ENCODE measurements at places on chromosomes 12 and 14.

- DNase-seq = no peak
These were observed 107.0 kb upstream of the PTHLH start for GRCh38 chr12:28079539-28079938.

DNA sequence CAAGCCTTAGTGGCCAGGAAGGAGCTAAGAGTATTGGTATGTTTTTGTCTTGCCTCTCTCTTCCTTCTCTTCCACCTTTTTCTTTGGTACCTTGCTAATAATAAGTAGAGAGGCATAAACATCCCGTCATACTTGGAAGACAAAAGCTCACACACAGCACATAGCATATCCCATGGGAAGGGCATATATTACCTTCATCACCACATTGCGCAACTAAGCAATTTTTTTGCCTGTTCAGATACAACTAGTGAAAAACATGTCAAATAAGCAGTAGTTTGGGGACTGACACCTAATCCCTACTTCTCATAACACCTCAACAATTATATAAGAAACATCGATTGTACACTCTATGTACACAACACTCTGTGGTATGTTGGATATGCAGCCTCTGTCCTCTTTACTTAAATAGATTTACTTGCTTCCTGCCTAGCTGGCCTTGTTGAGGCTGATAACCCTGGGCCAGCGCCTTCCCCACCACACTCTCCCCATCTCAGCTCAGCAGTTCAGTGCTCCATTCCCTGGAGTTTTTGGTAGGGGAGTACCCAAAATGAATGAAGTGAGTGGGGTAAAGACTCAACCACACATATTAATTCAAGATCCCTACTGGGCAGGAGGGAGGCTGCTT lies 35.4 kb downstream of the MBIP start:
- DNase-seq = no peak

- no peak for DNase-seq
These were observed 20.1 kb upstream of the TBX3 start for GRCh38 chr12:114704096-114704495.

DNA sequence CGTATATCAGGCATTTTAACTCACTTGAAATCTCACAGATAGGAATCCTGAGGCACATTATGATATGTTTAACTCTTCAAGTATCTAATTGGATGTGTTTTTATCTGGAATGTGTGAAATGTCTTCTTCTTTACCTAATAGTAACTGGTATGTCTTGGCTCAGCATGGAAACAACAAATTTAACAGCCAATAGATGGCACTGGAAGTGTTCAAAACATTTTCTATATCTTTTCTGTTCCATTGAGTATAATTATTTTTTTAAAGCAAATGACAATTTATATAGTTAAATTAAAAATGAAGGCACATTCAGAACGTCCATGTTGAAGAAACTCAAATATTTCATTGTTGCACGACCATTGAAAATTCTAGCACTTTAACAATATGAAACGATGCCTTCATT lies 164.6 kb upstream of the SLC16A7 start:
- no peak for DNase-seq

GRCh38 chr14:95891742-95892141 lies 15.1 kb downstream of the TUNAR start:
- DNase-seq = no peak

GRCh38 chr12:127667131-127667685 lies 599.8 kb upstream of the TMEM132C start:
- DNase-seq = no peak

- no peak for DNase-seq
These were observed 17.7 kb upstream of the TDG start for GRCh38 chr12:103947871-103948555.

GRCh38 chr14:94021001-94021400 lies 5.1 kb upstream of the OTUB2 start:
- DNase-seq = no peak

GRCh38 chr14:96203635-96204034 lies 1.0 kb upstream of the BDKRB2 start:
- no peak for DNase-seq

DNA sequence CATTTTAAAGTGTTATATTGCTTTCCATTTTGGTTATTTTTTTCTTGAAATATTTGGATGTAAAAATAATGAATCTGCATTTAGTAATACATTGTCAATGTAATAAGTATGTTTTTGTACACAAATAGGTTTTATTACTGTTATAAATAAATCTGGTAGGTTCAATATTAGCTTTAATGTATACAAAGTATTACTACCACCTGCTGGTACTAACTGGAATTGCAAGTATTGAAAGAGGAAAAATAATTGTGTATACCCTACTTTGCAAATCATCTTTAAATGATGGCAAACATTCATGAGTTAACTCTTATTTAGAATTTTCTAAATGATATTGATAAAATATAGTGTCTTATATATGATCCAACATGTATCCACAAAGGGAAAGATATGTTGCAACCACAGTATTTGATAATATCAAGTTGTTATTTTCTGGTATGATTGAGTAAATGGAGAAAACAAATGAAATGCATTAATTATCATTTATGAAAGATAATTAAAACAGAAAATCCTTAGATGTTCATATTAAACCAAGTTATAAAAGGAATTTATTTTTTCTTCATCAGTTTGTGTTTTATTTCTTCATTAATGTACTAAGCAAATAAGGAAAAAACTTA lies 3.2 kb downstream of the OR4K2 start:
- DNase-seq = no peak

- DNase-seq = no peak
These were observed 71.1 kb upstream of the SAV1 start for GRCh38 chr14:50739186-50739585.

GRCh38 chr12:79707830-79708229 lies 17.1 kb upstream of the PAWR start:
- no peak for DNase-seq

DNA sequence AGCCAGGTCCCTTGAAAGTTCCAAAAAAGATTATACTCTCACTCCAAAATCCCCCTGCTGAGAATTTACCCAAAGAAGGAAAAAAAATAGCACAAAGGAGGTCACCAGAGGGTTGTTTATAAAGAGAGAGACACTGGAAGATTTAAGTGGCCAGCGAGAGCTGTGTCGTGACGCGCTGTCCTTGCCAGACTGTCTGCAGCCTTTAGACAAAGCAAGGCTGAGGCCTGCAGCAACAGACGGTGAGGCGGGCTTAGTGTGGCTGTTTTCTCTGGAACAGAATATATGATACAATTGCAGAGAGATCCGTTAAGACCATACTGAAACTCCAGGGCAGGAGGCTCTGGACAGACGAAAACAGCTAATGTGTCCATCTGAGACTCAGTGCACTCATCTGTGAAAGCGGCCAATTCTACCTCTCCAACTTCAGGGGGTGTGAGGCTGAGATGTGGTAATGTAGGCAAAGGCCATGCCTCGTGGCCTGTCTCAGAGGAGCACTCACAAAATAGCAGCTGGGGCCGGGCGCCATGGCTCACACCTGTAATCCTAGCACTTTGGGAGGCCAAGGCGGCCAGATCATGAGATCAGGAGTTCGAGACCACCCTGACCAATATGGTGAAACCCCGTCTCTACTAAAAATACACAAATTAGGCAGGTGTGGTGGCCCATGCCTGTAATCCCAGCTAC lies 36.2 kb downstream of the ANAPC7 start:
- no peak for DNase-seq

DNA sequence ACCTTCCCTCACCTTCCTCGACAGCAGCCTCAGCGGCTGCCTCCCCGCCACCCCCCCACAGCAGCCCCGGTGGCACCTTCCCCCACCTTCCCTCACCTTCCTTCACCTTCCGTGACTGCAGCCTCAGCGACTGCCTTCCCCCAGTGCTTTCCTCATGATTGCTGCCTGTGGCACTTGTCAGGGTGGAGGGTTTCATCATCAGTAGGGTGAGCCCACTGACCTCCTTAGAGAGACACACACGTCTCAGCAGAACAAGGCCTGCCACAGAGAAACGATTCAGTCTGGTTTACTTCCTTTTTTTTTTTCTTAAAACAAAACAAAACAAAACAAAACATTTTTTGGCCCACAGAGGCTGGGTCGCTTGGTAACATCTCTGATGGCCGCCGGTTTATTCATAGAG lies 75.0 kb downstream of the EP400 start:
- no peak for DNase-seq

- DNase-seq = no peak
These were observed 619.4 kb downstream of the VRK1 start for GRCh38 chr14:97416550-97416949.

DNA sequence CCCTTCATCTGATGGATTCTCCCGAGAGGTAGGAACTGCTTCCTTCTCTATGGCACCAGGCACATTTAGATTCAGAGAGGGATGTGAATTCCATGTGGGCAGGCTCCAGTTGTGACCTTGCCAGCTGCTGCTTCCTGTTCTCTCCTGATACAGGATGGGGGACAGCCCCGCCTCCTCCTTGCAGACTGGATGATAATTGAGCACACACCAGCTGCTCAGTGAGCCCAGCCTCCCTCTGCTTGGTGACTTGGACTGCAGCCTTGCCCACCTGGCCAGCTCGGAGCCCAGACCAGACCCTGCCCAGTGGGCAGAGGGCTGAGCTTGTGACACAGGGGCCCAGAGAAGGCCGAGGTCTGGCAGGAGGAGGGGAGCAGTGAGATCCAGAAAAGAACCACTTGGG lies 90.2 kb downstream of the CALM1 start:
- DNase-seq = no peak
